ENCODE measurements at places on chromosomes 5 and 9.

DNA sequence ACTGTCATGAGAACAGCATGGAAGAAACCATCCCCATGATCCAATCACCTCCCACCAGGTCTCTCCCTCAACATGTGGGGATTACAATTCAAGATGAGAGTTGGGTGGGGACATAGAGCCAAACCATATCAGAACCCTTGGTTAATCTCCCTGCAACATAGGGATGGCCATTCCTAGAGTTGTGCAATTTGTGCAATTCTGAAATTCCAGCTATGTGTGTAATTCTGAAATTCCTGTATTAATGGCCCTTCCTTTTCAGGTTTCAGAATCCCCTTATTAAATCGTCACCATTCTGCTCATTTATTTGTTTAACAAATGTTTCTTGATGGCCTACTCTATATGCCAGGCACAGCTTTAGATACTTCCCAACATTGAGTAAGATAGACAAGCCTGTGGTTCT lies 282.6 kb downstream of the SMARCA2 start:
- DNase-seq = no peak

- no peak for DNase-seq
Observed at GRCh38 chr9:74293479-74293878, 203.7 kb upstream of the RORB start.

DNA sequence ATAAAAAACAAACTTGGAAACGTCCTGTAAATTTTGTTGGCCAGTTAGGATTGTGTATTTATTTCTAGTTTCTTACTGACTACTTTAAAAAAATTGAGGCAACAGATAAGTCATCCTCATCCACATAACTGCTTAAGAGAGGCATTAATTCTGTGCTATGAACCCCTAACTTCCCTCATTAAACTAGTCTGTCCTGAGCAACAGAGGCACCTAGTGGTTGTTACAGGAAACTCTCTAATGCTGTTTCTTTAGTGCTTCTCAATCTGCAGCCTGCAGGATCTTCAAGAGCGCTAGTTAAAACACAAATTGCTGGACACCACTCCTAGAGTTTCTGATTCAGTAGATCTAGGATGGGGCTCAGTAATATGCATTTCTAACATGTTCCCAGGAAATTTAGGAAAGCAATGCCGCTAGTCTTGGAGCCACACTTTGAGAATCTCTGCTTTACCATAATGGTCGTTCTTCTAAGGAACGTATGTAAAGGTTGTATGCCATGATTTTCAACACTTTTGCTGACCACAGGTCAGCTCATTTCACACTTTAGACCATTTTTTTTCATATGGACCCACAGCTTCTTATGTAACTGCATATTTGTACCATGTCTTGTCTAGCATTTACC lies 410.1 kb upstream of the SMARCA2 start:
- DNase-seq = peak; percentile 1

DNA sequence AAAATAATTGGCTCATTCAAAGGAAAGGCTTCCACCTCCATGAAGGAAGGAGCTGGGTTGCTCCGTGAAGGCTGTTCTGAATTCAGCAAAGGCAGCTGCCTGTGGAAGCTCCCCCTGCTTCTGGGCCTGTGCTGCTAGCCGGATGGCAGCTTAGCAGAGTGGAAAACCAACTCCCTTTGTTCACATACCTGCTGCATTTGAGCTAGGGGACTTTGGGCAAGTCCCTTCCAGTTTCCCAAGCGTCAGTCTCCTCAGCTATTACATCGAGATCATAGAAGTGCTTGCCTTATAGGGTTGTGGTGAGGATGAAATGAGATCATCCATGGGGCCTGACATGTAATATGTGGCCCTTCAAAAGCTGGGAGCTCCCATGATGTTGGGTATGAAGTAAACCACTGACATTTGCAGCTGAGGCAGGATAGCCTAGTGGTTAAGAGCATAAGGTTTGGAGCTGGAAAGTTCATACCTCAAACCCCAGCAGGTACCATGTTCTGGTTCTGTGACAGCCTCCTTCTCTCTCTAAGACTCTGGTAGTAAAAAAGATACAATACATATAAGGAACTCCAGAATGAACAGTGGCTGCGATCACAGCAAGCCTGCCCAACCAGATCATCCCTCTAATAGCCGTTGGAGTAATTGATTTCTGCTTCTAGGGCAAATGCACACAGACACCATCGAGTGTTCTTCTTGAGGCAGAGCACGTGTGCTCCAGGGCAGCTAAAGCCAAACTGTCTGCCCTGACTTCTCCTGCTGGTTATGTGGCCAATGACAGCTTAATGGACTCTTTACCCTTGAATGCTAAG lies 11.0 kb upstream of the DENND1A start:
- DNase-seq = no peak

- DNase-seq = peak; percentile 67
Observed at GRCh38 chr5:17218353-17219005, 1.0 kb downstream of the BASP1 start.

DNA sequence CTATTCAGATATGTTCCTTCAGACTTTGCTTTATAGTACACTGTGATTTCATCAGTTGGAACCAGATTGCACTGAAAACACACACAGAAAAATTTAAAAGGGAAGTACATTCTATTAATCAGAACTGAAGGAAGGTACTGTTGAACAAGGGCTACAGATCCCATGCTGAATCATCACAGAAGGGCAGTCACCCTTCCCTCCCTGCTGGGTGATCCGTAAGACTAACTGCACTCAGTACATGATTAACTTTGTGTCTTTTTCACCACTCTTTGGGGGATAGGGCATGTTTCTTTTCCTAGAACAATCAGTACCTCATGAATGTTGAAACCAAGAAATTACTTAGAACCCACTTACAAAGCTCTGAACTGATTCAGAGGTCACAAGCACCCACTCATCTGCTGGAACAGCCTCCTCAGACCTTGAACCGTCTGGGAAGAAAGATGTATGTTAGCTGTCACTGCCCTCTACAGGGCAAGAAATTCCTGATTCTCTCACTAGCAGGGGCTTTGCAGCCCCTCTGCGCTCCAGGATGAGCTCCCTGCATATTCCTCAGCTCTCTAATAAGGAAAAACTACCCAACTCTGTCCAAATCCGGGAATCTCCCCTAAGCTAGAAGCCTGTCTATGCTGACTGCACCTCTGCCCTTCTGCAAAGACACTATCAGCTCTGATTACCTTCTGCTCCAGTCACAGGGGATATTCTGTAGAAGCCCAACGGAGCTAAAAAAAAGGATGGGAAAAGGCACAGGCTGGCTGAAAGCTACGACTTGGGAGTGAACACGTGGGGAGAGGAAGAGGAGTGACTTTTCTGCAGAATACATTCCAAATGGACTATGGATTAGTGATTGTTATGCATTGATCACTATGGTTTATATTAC lies 51.0 kb downstream of the IARS1 start:
- DNase-seq = no peak
